Naive thymus-derived CD8-positive, alpha-beta T cell (primary cell): ENCODE measurements at places on chromosomes 7 and 10.

DNA sequence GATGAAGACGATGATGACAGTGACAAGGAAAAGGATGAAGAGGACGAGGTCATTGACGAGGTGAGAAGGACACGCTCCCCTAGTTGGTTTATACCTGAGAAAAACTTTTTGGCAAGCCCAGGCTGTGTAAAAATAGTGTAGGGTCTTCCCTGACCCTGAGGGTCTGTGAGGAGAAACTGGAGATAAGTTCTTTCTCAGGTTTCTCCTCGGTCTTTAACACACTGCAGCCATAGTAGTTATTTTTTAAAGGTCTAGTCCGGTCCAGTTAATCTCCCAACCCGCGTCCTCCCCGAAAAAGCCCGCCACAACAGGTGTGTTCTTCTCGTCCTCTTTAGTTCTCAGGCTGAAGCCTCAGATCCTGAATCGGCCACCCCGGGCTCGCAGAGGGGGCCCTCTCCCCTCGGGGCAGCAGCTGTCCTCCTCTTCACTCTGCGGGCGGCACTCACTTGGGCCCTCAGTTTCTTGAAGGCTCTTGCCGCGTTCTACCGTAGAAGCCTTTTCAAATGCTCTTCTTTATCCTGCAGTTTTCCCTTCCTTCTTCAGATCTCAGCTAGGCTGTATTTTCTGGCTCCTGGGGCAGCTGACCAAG is 411 bp downstream of the BCCIP start:
- no peak for DNase-seq

DNA sequence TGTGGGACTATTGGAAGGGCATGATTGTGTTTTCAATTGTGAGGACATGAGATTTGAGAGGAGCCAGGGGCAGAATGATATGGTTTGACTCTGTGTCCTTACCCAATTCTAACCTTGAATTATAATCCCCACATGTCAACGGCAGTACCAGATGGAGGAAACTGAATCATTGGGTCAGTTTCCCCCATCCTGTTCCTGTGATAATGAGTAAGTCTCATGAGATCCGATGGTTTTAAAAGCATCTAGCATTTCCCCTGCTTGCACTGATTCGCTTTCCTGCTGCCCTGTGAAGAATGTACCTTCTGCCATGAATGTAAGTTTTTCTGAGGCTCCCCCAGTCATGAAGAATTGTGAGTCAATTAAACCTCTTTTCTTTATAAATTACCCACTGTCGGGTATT is 1367.1 kb downstream of the XPNPEP1 start:
- DNase-seq = no peak

GRCh38 chr7:108049962-108050361 is 47.0 kb upstream of the LAMB1 start:
- no peak for DNase-seq

GRCh38 chr7:135980665-135981180 is 3.6 kb upstream of the MTPN start:
- peak; percentile 58 for DNase-seq
